Sigmoid colon (tissue), 7 donors: ENCODE measurements at places on chromosomes 6 and 20. TPM values are rescaled to one million over a fixed set of nuclear protein-coding genes. Genes with fewer than 3 reads are reported as not detected.

- DNase-seq, result peak; percentile 81
- peak overlapping the region; percentile 54 for H3K27ac ChIP-seq
These were observed 196.9 kb upstream of the SLC24A3 start for GRCh38 chr20:19015351-19016139.

GRCh38 chr6:168029459-168030217 lies 32.2 kb downstream of the KIF25 start:
- H3K4me3 ChIP-seq, result no peak overlapping the region
- DNase-seq, result no peak
- no peaks in the 10 kb centered on the region for H3K36me3 ChIP-seq

The C20orf202 gene
- total RNA-seq, result not detected

GRCh38 chr6:100176311-100176950 lies 182.4 kb upstream of the MCHR2 start:
- no peaks in the 10 kb centered on the region for H3K36me3 ChIP-seq
- DNase-seq, result no peak
- H3K4me1 ChIP-seq, result no peaks in the 10 kb centered on the region

The SNRPB2 gene
- total RNA-seq, result 18.6 TPM

DNA sequence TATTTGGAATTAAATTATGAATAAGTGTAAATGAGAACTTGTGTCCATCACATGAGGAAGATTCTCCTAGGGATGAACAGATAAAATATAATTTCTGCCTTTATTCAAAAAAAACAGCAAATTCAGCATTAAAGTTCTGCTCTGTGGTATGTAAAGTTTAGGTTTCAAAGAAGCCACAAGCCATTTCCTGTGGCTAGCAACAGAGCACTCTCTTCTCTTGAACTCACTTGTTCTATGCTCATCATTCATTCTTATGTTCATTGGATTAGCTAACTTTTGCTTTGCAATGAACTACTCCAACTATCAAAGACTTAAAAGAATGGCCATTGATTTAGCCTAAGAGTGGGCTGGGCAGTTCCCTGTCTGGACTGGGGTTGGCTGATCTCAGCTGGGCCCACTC lies 20.8 kb upstream of the SNRPB2 start:
- H3K27me3 ChIP-seq, result no peaks in the 10 kb centered on the region
- no peaks in the 10 kb centered on the region for H3K4me1 ChIP-seq
- H3K4me3 ChIP-seq, result no peak overlapping the region
- no peak overlapping the region for H3K27ac ChIP-seq
- DNase-seq, result no peak

DNA sequence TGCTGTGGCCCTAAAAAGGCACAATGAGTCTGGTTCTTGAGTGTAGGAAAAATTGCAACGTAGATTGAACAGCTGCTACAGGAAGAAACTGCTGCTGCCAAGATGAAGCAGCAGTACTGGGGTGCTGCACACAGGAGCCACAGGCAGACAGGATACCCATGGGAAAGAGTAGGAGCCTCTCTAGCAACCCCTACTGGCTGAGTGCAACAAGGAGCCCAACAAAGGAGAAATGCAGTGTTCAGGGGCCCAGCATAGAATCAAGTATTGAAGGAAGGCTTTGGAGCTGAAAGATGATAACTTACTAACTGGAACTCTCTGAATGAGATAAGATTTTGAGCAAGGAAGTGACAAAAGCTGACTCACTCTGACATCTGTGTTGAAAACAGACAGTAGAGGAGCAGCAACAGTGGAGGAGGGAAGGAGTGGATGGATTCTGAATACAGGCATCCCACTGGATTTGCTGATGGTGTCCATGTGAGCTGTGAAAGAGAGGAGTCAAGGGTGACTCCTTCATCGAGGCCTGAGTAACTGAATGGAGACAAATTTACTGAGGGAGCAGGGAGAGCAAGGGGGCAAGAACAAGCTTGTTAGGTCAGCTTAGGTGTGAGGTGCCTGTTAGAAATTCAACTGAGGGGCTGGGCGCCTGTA lies 534.7 kb upstream of the JARID2 start:
- no peaks in the 10 kb centered on the region for H3K4me1 ChIP-seq
- no peaks in the 10 kb centered on the region for H3K36me3 ChIP-seq
- H3K27me3 ChIP-seq, result no peaks in the 10 kb centered on the region
- no peak overlapping the region for H3K27ac ChIP-seq

The RUNX2 gene
- 4.3 TPM for total RNA-seq

DNA sequence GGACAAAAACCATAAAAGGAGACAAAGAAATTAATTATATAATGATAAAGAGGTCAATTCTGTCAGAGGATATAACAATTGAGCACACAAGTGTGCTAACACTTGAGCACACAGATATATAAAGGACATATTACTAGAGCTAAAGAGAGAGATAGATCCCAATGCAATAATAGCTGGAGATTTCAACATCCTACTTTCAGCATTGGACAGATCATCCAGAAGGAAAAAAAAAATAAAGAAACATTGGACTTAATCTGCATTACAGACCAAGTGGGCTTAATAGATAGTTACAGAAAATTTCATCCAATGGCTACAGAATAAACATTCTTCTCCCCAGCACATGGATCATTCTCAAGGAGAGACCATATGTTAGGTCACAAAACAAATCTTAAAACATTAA lies 9.9 kb downstream of the VNN1 start:
- H3K27ac ChIP-seq, result no peak overlapping the region
- DNase-seq, result no peak
- H3K36me3 ChIP-seq, result no peaks in the 10 kb centered on the region
- no peak overlapping the region for H3K4me3 ChIP-seq
- H3K27me3 ChIP-seq, result no peaks in the 10 kb centered on the region

The PLA2G7 gene
- not detected for total RNA-seq

DNA sequence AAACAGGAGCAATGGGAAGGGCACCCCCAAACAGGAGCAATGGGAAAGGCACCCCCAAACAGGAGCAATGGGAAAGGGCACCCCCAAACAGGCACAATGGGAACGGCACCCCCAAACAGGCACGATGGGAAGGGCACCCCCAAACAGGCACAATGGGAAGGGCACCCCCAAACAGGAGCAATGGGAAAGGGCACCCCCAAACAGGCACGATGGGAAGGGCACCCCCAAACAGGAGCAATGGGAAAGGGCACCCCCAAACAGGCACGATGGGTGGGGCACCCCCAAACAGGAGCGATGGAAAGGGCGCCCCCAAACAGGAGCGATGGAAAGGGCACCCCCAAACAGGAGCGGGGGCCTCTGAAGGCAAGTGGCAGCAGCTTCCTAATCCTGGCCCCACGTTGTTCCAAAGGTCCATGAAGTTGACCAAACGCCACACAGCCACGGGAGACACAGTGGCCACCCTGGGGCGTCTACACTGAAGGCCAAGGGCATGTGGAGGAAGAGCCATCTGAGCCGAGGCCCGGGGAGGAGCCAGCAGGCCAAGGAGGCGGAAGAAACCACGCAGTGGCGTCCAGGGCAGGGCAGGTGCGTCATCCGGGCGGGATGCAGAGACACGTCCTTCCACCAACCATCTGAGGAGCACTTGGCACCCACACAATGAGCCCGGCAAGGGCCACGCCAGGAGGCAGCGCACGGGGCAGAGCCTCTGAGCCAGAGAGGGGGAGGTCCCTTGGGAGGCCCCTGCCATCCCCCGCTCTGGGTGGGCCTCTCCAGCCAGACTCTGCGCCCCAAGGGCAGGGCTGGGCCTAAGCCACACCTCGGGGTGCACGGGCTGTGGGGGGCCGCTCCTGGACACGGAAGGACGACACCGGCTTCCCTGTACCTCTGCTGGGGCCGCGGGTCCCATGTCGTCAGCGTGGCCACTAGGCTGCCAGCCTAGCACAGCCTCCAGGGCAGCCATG lies 21.5 kb upstream of the NTSR1 start:
- no peak for DNase-seq
- no peaks in the 10 kb centered on the region for H3K4me1 ChIP-seq
- H3K4me3 ChIP-seq, result no peak overlapping the region
- H3K27ac ChIP-seq, result no peak overlapping the region

DNA sequence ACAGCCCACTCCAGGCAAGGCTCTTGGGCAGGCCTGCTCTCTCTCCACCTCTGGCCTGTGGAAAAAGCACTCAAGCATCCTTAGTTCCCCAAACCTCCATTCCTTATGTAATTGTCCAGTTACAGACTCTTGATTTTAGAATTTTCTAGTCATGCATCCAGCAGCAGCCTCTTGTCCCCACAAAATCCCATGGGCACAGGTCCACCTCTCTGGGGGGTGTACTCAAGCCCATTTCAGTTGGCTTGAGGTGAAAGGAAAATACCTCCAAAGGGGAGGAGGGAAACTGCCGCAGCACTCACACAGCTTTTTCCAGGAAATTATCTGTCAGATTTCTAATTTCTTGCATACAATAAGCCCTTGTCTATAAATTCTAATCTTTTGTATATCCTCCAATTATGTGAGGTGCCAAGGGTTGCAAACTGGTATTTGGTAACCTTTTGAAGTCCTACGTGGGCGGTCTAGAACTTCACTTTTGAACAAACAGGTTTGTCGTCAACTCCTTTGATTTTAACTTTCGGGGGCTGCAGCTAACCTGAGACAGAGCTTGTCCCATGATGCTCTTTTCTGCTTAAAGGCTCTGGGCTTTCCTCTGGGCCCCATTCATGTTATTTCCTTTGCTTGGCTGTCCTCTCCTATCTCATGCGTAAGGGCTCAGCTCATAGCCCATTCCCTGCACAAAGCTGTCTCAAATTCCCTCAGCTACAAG lies 104.7 kb upstream of the CEP85L start:
- DNase-seq, result no peak
- no peak overlapping the region for H3K27ac ChIP-seq
- H3K4me3 ChIP-seq, result no peak overlapping the region
- no peaks in the 10 kb centered on the region for H3K36me3 ChIP-seq
